ENCODE measurements at places on chromosomes 7 and 10.

DNA sequence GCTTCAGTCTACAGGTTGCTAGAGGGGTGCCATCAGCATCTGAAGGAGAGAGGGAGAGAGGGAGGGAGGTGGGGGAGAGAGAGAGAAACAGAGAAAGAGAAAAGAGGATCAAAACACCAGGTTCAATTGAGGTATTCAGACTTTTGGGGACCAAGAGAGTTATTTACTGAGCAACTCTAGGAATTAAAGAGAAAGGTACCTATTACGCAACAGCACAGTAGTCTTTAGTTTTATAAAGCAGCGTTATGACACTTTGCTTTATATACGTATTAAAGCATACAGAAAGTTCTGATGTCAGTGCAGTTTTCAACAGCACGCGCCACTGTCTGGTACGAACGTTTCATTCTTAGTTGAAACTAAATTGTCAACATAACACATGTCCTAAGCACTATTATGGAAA lies 37.9 kb upstream of the CRYGN start:
- no peak for DNase-seq

DNA sequence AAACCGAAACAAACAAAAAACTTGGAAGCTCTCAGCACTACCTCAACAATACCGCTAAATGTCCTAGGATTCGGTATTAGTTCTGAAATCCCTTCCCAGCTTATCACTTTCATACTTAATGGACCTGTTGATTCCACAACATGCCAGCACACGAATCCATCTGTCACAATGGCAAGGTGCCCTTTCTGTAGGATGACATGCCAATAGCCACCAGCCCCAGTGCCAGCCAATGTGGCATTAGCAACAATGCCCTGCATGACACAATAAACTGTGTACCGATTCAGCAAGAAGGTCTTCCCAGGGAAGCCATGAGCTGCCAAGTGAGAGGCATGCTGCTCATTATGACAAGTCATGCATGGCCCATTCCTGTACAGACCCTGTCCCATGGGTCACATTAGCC lies 35.6 kb upstream of the CHCHD3 start:
- no peak for DNase-seq

DNA sequence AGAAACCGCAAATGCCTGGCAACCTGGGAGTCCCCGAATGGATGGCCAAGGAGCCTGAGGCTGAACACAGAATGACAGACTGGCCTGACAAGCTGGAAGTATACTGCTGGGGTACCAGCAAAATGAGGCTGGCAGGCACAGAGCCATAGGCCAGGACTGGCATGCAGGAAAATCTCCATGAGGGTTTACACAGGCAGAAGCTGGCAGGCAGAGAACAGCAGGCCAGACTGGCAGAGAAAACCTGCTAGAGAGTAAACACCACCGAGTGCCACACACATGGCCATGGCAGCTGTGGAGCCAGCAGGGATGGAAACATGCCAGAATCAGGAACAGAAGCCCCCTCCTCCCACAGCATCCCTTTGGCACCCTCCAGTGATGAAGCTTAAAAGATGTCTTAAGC lies 63.4 kb downstream of the CRPPA start:
- peak; percentile 72 for DNase-seq

DNA sequence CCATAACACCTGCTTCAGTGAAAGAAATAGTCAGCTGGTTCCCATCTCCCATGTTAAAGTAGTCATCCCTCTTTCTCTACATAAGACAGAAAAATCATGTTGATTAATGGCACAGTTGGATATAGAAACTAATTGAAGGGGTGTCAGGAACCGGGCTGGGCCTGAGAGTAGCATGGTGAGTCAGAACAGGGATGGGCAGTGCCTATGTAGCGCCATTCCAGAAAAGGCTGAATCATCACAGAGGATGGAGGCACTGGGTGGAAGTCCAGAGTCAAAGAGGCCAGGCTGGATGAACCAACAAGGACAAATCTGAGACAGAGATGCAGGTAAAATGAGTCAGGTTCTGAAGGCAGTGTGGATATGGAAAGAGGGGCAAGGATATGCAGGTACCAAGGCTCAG lies 201.2 kb downstream of the LHFPL3 start:
- no peak for DNase-seq

DNA sequence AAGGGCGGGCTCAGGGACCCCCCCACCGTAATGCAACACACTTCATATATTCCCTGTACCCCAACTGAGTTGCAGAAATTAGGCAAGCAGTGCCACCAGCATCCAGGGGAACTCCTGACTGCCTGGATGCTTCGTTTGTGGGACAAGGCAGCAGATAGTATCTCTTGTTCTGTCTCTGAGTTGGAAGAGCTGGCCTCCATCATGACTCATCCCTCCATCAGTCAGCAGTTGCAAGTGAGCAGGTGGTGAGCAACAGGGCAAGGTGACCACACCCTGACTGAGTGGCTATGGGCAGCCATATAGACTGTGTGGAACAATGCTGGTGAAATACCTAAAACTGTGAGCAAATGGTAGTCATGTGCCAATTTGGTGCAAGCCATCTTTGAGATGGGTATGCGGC lies 22.8 kb upstream of the ADAMTS14 start:
- no peak for DNase-seq

DNA sequence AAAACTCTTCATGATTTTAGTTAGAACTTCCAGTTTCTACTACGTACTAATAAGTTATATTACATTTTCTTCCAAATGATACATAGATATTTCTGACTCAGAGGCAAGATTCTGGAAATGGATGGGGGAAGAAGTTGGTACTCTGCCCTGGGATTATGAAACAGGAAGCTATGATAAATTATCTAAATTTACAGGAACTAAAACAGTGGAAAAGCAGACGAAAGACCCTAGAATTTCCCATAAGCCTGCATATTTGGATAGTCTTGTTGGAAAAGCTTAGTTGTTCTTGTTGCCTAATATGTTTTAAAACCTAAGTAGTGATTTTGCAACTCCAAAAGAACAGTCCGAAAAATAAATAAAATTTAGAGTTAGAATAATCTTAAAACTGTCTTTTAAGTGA lies 21.8 kb downstream of the CFAP69 start:
- no peak for DNase-seq

- no peak for DNase-seq
Observed at GRCh38 chr7:96212474-96212873, 109.4 kb downstream of the SLC25A13 start.
